GM03348 (cell line): ENCODE measurements at places on chromosomes 5 and 9.
A peak's percentile ranks its signal among the peaks of the same experiment; 100 is the strongest.

DNA sequence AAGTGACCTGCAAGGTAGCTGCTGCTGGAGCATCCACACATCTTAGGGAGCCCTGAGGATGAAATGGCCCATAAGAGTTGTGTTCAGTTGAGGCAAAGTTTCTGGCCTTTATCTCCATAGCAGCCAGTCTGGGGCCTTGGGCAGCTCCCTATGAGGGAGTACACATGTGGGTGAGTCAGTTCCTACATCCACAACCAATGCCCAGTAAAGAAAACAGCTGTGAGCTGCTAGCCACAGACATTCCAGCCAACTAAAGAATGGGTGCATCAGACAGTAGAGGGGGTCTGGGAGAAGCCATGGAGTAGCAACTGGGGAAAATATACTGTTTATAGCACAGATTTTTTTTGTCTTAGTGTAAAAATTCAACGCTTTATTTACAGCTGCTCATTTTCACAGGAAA, 720.7 kb downstream of the TLE1 start:
- no peak for DNase-seq

- DNase-seq = peak; percentile 94
Measured at GRCh38 chr9:114551750-114552685, 35.6 kb upstream of the ATP6V1G1 start.

DNA sequence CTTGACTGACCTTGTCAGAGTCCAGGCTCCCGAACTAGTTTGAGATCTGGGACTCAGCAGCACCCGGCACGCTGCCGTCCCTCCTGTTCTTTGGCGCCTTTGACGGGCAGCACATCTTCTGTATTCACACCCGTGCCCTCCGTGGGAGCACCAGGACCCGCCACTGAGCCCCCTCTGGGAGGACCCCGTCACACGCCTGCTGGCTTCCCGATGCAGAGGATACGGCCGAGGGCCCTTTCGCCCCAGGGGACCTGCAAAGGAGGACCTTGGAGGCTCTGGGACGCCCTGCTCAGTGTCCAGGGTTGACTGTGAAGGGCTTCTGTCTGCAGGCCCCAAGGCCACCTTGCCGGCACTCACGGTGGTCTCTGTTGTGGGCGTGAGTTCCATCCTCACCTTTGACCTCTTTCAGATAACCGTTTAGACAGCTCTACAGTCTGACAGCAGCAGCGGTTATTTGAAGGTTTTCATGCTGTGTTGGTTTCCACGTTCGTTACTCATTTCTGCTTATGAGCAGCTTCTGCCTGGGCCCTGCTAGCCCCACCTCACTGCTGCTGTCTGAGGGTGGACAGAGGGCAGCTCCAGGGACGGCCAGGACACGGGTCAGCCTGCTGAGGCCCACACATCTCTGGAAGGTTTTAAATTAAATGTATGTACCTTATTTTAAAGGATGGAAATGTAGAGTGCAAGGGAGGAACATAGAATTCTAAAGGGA, 12.6 kb upstream of the EXOC3 start:
- DNase-seq = no peak

DNA sequence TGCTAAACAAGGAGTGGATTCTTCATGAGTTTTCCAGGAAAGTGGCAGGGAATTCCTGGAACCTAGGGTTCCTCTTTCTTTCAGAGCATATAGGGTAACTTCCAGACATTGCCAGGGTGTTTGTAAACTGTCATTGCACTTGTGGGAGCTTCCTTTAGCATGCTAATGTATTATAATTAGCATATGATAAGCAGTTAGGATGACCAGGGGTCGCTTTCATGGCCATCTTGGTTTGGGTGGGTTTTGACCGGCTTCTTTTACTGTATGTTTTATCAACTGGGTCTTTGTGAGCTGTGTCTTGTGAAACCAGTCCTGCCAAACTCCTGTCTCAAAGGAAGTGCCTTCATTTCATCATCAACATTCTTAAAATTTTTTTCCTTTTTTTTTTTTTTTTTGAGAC, 11.9 kb upstream of the MELK start:
- peak; percentile 41 for DNase-seq

- DNase-seq = no peak
Measured at GRCh38 chr5:7094626-7095025, 301.3 kb upstream of the ADCY2 start.

DNA sequence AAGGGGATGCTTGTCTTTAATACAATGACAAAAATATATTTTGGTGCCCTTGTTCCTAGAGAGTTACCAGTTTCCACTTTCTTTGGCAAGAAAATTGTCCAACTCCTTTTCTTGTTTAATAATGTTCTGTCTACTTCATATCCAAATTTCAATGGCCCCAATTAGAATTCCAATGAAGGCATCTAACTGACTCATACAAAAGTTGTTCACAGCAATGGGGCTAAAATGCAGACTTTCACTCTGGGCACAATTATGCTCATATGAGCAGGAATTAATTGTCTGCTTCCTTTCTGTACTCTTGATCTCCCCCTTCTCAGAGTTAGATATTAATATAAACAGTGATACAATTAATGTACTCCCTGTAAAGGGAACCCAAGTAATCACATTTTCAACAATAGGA, 42.1 kb upstream of the ZNF622 start:
- DNase-seq = peak; percentile 47

DNA sequence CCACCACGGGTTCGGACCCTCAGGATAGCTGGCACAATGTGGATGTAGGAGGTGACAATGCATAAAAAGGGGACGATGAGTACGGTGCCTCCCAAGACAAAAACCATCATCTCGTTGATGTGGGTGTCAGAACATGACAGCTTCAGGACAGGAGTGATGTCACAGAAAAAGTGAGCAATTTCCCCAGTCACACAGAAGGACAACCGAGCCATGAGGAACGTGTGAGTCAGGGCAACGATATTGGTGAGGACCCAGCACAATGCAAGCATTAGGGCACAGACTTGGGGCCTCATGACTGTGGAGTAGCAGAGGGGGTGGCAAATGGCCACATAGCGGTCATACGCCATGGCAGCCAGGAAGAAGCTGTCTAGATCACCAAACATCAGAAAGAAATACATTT, 491 bp downstream of the OR1N1 start:
- no peak for DNase-seq

GRCh38 chr5:175021321-175021720, 296.9 kb downstream of the MSX2 start:
- DNase-seq = no peak

DNA sequence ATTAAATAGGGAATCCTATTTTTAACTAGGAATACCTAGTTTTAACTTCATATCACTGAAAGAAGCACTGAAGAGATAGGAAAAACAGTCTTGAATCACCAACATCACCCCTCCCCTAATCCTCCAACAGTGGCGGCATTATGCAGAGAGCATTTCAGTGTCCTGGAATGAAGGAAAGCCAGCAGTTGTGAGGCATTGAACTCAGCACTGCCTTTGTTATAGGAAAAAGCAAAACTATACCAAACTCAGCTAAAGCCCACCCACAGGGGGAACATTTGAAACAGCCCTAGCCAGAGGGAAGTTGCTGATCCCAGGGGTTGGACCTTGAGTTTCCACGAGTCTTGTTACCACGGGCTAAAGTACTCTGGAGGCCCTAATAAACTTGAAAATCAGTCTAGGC, 310.6 kb upstream of the EDIL3 start:
- DNase-seq = no peak

DNA sequence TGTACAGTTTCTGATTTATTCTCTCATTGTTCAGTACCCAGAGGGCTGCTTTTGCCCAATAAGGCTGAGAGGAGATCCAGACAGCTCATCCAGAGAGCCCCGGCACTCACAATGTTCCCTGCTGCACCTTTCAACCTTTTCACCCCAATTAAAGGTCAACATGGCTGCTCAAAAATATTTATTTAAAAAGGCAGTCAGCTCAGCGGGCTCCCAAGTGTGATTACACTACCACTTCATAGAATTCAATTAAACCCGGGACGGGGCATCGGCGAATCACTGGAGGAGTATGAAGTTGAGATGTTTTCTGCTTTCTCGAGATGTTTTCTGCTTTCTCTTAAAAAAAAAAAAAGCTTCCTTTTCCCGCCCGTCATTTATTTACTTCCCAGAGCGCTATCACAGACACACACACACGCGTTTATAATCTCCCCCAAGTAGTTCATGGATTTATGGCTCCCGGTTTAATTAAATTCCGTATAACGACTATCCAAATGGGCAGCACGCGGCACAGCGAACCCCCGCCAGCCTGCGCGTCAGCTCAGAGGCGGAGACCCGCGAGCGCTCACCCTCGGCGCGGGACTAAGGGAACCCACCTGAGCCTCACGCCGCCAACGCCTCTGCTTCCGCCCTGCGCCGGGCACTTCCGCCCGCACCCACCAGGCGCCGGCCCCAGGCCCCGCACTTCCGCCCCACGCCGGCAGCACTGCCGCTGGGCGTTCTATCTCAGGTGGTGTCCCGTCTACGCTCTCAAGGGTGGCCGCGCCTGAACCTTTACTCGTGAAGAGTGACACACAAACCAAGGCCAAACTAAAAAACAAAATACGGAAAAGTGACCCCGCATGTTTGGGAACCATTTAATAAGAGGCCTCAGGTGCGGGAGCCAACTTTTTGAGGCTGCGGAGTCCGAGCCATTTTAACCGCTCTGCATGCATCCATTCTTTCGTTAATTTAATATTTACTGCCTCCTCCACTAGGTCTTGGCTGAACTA, at the start of gene C5orf63:
TSS of gene C5orf63 (minus strand) at position 642 of the 986 bp plus-strand sequence. CDS start 14,507 bp downstream, outside the sequence.
- peak; percentile 77 for DNase-seq

- DNase-seq = peak; percentile 90
Measured at GRCh38 chr5:115941051-115941675, 21.1 kb upstream of the LVRN start.

DNA sequence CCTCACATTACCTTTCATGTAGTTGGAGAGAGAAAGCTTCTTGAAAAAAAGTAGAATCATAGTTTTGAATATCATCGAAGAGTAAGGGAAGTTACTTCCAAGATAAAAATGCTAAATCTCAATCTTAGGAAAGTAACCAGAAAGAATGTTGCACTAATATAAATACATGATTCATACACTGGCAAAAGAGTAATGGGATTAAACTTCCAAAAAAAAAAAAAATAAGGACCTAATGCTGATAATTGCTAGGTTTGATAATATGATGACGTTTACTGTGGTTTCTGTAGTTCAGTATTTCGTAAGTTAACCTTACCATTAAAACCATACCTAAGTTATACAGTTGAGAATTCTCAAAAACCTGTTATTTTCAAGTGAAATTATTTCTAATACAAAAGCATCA, 573.8 kb upstream of the CDH9 start:
- DNase-seq = no peak

- DNase-seq = no peak
Measured at GRCh38 chr5:151086905-151087360, 6.1 kb upstream of the TNIP1 start.

- DNase-seq = no peak
Measured at GRCh38 chr5:158759283-158759682, 340.4 kb downstream of the EBF1 start.

DNA sequence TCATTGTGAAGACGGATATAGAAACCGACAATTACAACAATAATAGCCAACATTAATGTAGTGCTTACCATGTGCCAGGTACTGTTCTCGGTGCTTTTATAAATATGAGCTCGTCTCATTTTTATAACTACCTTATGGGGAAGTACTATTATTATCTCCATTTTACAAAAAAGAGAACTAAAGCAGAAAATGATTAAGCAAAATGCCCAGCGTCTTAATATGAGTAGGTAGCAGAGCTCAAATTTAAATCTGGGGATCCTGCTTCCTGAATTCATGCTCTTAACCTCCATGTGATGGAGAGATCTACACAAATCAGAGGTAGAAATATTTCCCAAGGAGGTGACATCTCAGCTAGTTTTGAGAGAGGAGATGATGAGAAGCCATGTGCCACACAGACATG, 256.9 kb downstream of the TRIM32 start:
- DNase-seq = no peak

- DNase-seq = no peak
Measured at GRCh38 chr9:128118971-128119665, 8.4 kb downstream of the PTGES2 start.

DNA sequence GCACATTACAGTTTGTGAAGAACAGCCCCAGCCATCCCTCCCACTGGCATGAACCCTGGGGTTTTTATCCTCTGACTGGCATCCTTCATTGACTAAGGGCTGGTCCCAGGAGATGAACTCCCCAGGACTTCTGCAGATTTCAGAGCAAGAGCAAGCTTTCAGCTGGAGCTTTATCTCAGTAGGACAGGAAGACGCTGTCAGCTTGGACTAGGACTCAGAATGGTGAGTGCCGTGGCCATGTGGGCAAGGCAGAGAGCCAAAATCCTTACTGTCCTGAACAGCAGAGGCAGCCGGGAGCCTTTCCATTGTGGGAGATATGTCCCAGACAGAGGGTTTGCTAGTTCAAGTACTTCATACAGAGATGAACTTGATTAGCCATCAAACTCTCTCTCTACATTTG, 3.2 kb upstream of the ACOT12 start:
- peak; percentile 37 for DNase-seq

DNA sequence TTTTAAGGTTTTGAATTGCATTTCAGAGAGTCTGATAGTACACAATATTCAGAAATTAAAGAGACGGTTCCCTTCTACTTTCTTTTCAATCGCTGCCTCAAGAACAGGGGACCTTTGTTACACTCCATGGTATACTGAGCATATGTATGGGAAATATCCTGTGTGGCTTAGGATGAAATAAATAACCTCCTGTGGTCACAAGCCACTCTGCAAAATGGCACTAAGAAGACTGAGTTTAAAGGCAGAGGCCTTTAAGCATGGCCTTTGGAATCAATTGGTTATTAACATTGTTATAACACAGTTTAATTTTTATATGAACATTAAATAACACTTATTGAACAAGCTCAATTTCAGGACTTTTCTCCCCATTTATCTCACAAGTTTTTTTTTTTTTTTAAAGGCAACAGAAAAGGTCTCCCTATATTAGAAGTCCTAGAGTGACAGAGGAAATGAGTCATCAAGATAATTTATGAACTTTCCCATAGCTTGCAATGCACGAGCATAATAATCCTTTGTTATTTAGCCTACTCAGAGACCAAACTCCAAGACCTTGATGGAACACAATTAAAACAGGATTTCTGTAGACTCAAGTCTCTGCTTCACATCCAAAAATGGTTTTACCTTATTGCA, 341.9 kb downstream of the TMEM167A start:
- DNase-seq = no peak

- DNase-seq = no peak
Measured at GRCh38 chr9:11158676-11159075, 545.9 kb upstream of the PTPRD start.

DNA sequence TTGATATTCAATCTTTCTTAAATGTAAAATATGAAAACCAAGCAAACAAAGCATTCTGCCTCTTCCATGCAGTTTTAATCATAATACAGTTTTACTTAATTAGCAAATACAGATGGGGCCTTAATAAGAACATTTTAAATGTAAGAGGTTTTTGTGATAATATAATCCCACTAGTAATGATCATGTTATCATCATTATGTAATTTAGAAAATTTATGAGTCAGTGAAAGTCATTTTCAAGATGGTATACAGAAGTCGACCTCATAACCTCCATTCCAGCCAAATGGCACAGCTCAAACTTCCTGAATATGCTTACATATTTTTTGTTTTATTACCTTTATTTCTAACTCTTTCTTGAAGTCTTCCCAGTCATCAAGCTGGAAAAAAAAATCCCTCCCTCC, 102.2 kb upstream of the GNA14 start:
- no peak for DNase-seq
